HL-60 (cell line): ENCODE measurements at places on chromosomes 1 and 21.

DNA sequence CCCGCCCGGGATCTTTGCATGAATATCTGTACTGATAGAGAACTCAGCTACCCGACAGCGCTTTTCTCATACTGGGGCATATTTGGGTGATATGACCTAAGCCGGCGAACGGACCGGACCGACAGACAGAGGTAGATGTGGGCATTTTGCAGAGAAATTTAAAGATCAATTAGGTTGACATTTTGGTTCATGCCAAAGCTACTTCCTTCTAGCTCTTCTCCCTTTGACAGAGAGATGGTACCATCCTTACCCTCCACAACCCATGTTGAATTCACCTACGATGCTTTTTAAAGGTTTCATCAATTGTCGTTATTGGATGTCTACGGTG is 459 bp downstream of the ARV1 start:
- no peak for DNase-seq

DNA sequence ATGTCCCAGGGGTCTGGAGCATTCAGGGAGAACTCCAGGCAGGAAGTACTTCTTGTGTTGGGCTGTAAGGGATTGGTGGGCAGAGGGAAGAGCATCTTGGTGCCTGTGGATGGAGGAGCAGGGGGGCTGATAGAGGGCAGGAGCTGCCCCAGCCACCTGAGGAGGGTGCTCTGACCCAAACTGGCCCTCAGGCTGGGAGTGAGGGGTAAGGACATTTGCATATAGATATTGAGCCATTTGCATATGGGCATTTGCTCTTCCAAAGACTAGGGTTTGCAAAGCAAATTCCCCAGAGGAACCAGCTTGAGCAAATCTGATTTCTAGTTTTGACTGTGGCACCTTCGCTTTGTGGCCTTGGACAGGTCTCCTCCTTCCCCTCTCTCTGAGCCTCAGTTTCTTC is 18.2 kb downstream of the ZNF362 start:
- no peak for DNase-seq

- DNase-seq = peak; percentile 62
Measured at GRCh38 chr1:107936498-107937481, 28.2 kb downstream of the VAV3 start.

DNA sequence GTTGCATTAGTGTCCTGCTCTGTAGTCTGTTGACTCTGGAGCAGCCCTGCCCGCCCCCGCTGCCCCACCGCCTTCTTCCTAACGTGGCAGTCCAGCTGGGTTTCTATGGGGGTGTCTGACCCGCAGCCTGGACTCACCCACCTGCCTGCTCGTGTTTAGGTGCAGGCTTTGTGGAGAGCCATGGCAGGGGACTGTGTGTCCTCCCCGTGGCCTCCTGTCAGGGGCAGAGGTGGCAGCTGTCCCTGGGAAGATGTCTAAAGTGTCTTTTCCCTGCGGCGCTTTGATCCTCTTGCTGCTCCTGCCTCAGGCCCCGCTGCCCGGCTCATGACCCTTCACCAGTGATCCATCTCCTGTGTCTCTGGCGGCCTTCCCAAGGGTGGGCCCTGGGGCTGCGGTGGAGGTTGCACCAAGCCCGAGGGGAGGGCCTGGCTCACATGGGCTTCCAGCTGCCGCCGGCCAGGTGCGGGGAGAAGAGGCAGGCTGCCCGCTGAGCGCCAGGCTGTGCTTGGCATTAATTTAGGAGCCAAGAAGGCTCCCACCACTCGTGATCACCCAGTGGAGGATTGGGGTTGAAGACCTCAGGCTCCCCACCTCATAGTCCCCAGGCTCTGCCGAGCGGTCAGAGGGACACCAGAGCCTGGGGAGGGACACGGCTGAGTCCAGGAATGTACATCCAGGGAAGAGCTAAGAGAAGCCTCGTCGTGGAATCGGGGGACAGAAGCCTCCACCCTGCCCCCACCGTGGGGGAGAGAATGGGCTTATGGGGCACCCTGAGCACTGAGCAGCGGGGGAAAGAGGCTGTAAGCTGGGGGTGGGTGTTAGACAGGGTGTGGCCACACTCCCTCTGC is 44.1 kb downstream of the COL18A1 start:
- no peak for DNase-seq

- DNase-seq = no peak
Measured at GRCh38 chr21:44344541-44345183, 5.5 kb upstream of the CFAP410 start.

DNA sequence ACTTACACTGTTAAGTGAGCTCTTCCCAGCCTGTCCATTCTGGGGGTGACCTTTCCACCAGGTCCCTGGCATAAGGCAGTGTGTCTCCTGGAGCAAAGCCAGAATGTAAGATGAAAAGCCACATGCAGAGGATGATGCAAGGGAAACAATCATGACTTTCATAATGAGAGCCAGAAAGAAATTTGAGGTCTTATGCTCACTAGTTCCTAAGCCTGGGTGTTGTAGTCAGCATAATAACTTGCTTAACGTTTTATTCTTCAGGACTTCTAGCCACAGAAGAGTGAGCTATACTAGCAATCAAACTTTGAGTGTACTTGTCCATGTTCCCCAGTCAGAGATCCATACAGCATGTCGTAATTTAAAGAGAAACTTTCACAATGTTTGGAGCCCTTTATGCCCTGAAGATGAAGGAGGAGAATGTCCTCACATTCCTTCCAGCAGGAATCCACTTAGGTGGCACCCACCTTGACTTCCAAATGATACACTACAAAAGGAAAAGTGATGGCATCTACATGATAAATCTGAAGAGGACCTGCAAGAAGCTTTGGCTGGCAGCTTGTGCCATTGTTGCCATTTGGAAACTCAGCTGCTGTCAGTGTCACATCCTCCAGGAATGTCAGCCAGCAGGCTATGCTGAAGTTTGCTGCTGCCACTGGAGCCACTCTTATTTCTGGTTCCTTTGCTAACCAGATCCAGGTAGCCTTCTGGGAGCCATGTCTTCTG is 60.5 kb upstream of the FOXD3 start:
- DNase-seq = peak; percentile 32

- DNase-seq = no peak
Measured at GRCh38 chr1:173020138-173020750, 30.5 kb downstream of the TNFSF18 start.

DNA sequence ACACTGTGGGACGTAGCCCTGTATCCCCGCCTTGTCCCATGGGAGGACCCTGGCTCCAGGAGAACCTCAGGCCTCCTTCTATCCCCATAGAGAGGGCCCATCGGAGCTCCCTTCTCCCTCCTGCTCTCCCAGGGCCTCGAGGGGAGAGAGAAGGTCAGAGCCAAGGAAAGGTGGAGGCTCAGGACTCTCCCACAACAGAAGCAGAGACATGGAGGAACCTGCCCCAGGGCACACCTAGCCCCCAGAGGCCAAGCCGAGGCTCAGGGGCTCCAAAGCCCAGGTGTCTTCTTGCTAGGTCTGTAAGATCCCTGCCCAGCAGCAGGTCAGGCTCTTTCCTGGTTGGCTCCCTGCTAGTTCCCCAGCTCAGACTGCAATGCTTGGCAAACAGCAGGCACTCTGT is 34.4 kb upstream of the ARF1 start:
- no peak for DNase-seq

- no peak for DNase-seq
Measured at GRCh38 chr1:19074902-19075721, 118.6 kb upstream of the IFFO2 start.

DNA sequence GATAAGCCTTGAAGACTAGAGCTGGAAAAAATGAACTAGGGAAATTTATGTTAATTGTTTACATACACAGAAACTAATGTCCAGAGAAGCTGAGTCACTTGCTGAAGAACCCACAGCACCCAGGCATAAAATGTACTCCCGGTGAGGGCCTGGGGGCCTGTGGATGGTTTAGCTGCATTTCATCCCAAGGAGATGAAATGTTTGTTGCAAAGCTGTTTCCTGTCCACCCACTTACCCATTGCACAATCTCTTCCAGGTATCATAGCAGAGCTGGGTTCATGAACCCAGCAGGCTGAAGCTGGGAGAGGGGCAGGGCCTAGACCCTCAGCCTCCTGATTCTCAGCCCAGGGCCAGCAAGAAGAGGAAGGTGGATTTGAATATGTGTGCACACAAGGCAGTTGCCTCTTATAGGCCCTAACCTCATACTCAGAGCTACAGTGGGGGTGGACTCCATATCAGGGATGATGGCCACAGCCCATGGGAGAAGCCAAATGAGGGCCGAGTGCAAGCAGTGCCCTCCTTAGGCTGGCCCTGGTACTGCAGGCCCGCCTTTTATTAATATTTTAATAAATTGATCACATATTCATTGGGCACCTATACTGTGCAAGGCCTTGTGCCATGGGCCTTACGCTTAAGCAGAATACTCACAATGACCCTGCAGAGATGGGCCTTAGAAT is 110.8 kb downstream of the LACTBL1 start:
- no peak for DNase-seq

DNA sequence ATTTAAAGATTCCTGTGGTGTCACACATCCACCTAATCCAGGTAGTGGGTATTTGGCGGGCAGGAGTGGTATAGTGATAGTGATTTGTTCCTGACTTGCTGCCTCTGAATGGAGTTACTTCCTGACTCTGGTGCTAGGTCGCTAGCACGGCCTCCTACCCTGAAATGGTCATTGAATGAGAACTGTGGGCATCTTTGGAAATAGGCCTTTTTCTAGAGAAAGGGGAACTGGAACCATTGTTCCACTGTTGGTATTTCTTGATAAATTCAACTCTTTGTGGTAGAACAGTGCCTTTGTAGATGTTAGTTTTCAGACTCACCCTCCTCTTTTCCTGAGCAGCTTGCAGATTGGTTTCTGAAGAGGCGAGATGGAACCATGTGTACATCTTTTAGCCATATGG is 1.5 kb downstream of the QSOX1 start:
- peak; percentile 79 for DNase-seq

- DNase-seq = no peak
Measured at GRCh38 chr1:23596382-23597358, 37.4 kb upstream of the ID3 start.

DNA sequence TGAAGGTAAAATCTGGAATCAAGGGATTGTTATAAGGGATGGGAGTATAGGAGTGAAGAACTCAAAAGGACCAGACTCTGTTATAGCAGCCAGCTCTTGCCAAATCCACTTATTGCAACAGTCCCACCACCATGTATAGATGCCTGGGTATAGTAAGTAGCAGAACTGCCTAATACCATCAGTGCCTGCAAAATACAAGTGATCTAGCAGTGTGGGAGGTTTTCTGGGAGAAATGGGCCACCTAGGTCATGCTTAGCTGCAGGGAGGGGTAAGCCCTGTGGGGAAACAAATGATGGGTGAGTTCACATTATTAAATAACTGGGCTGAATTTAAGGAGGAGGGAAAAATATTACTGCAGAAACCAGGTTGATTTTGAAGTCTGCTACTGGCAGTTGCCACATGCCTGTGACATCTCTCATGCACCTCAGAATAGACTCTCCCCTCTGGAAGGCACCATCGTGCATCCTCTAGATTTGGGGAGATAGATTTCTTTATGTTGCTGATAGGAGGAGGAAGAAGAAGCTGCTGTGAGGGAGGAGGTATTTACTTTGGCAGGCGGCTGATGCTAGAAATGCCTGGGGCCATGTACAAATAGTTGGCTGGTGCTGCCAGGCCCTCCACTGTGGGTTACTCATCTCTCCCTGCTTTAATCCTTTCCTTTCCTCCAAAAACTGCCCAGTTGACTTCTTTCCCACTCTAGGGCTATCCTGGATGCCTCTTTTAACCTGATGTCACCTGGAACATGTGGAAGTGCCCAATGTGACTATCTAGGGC is 27.5 kb downstream of the HLX start:
- DNase-seq = no peak

DNA sequence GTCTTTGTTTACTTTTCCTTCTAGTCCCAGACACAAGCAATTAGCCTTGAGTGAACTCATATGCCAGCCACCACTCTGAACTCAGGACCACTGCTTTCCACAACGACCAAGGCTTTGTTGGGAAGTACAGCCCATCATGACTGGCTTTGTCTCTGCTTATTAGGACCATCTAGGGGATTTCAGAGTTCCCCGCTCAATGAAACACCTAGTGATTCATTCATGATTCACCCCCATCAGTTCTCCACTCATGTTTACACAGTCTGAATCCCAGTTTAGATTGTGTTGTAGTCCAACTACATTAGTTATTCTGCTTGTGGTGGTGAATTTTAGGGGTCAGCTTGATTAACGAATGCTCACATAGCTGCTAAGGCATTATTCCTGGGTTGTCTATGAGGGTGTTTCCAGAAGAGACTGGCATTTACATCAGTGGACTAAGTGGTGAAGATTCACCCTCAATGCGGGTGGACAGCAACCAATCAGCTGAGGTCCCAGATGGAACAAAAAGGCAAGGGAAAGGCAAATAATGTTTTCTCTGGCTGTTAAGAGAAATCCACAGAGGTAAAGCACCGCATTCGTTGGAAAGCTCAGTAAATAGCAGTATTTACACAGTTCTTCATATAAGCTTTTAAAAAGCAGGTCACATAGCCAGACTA is 122.7 kb downstream of the RGS21 start:
- no peak for DNase-seq

GRCh38 chr1:14521622-14522021 is 76.9 kb upstream of the KAZN start:
- no peak for DNase-seq

- peak; percentile 12 for DNase-seq
Measured at GRCh38 chr1:23178950-23179349, 10.3 kb upstream of the LUZP1 start.

DNA sequence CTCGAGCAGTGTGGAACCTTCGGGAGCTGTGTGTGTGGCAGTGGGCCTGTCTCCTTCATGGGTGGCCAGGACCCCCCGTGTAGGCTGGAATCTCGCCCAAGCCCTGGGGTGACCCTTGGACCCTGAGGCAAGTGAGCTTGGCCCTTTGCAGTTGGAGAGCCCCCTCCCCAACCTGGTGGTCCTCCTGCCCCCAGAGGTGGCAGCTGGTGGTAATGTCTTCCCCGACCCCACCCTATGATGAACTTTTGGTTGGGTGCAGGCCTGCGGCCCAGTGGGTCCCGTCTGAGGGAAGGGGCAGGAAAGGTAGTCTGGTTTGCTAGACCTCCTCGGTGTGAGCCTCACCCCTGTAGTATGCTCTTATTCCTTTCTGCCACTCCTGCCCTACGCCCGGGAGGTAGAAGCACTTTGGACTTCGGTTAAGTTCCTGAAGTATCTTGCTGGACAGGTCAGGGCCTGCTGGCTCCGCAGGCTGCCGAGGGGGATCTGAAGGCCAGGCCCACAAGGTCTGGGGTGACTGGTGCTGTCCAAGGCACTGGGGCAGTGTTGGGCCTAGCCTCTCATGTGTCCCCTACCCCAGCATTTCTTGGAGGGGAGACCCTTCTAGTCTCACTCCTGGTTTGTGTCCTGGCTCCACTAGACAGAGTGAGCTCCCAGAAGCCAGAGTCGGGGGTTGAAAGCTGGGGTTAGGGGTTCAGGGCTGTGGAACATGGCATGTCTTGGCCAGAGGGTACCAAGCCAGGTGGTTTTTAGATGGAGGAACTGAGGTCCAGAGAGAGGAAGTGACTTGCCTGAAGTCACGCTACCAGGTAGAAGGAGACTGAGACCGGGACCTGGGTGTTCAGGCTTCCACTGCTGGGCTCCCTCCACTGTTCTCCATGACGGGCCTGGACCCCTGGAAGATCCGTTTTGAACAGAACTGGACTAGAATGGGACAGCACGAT is 1.8 kb downstream of the ZNF362 start:
- no peak for DNase-seq

DNA sequence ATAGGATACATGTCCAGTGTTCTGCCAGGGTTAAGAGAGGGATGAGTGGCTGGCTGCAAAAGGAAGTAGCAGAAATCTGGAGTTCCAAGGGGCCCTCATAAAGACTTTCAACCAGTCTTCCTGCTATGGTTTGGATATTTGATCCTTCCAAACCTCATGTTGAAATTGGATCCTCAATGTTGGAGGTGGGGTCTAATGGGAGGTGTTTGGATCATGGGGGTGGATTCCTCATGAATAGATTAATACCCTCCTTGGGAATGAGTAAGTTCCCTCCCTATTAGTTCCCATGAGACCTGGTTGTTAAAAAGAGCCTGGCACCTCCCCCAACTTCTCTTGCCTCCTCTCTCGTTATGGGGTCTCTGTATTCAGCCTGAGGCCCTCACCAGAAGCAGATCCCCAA is 10.1 kb upstream of the GNG12 start:
- DNase-seq = no peak
